ENCODE measurements at places on chromosomes 6 and 20.

- DNase-seq, result no peak
These were observed 252.6 kb upstream of the CITED2 start for GRCh38 chr6:139627091-139627490.

DNA sequence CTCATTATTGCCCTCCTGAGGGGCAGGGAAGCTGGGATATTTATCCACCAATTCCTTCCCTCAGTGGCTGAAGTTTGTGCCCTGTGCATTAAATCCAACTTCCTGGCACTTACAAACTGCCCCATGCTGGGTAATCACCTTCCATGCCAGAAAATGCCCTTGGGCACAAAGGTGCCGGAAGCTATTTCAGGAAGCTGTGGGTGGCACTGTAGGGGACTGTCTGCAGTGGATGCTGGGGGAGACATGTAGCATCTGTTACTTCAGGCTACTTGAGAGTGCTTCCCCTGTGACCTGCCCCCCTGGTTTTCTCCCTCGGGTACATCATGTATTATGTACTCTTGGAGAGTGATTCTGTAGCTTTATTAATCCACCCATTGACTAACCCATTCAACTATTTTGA, 24.7 kb upstream of the RALGAPA2 start:
- DNase-seq, result no peak

DNA sequence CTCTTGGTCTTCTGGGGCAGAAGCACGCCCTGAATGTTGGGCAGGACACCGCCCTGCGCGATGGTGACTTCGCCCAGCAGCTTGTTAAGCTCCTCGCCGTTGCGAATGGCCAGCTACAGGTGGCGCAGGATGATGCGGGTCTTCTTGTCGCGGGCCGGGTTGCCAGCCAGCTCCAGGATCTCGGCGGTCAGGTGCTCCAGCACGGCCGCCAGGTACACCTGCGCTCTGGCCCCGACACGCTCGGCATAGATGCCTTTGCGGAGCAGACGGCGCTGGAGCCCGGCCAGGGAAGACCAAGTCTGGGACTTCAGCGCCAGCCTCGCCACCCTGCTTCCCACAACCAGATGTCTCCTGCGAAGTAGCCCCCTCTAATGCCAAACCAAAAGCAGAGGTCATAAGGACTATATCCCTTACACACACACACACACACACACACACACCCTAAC, 8.0 kb upstream of the SLC17A3 start:
- no peak for DNase-seq

GRCh38 chr20:38162149-38162548, 2.9 kb downstream of the TGM2 start:
- DNase-seq, result no peak

DNA sequence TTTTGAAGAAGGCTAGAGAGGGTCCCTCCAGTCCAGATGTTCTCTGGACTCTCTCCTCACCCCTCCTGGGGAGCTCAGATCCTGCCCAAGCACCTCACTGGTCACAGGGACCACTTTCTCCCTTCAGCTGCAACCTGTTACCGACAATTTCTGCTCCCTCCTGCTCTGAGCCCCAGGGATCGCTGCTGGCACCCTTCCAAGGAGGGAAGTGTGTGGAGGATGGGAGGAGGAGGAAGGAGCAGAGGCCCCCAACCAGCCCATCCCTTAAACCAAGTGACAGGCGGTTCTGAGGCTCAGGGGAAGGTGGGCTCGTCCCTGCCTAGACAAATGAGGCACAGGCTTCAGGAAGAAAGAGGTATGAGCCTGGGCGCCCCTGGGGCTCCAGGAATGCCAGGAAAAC, 13.9 kb downstream of the PMEPA1 start:
- no peak for DNase-seq

DNA sequence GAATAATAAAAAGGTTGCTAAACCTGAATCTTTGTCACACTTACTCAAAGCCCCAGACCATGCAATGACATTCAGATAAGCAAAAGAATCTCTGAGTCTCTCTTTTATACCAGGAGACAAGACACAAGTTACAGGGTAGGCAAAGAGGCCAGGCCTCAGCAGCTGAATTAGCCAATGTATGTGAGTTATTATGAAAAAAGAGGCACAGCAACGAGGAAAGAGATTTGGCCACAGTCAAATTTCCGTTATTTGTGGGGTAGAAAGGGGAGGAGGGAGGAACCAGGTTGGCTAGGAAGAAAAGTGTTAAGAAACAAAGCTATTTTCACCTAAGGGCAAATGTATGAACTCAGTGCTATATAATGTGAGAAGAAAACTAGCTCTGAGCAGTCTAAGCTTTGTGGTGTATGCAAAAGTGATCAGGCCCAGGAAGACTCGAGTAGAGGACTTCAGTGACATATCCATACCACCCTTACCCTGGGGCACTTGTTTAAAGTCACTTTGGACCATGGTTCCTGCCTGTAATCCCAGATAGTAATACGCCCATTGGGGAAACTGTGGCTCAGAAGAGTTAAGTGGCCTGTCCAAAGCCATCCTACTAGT, 19.1 kb downstream of the IPCEF1 start:
- DNase-seq, result no peak

- no peak for DNase-seq
These were observed 889.1 kb upstream of the MAP3K7 start for GRCh38 chr6:91476000-91476399.

DNA sequence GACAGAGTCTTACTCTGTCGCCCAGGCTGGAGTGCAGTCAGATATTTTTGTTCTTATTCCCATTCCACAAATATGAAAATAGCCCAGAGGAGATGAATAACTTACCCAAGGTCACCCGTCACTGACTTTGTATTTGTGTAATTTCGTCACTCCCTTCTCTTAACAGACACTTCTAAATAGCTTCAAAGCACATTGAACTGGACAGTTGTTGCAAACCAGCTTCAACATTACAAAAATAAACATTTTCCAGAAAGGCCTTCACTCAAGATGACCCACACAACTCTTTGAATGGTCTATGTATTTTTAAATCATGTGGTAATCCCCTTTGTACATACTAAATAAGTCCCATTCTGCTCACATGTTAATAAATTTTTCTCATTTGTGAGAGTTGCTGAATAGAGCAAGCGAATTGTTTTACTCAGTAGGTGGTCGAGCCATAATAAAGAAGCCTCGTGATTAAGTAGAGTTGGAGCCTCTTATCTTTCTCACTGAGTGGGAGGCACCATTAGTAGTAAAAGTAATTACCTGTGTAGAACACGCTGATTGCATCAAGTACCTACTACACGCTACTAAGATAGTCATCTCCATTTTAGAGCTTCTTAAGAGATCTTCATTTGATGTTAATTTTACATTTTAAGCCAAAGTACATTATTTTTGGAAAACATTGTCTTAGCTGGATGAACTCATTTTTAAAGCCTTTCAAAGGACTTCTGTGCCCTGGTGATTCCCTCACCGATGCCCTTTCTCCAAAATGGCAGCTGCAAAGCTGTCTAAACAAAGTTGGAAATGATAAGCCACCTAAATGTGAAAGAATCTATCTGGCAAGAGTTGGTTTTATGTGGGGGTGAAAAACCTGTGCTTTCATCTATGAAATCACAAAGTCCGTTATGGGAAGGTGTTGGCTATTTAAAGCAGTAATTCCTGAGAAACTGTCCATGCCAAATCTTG, 110.0 kb downstream of the TSHZ2 start:
- DNase-seq, result no peak

- no peak for DNase-seq
These were observed 178.6 kb upstream of the EXOC2 start for GRCh38 chr6:871503-871902.

- no peak for DNase-seq
These were observed 71.7 kb upstream of the RIPPLY2 start for GRCh38 chr6:83781506-83781905.

GRCh38 chr6:5680095-5680494, 326.6 kb downstream of the NRN1 start:
- DNase-seq, result no peak

GRCh38 chr6:108120311-108120710, 45.5 kb upstream of the NR2E1 start:
- DNase-seq, result no peak

- DNase-seq, result no peak
These were observed 37.8 kb upstream of the CD93 start for GRCh38 chr20:23123886-23124285.

DNA sequence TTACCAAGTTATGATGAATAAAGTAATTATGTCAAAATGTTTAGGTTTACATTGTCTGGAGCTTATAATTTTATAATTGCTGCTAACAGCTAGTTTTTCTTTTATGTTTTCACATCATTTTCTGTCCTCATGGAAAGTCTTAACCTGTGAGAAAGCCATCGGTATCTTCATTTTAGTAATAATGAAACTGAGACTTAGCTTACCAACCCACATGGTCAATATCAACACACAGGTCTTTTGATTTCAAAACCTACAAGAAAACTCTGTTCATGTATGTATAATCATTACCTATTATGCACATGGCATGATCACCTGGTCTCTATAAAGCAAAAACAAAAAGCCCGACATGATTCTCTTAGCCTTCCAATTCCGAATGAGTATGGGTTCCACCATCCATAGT, 61.9 kb downstream of the KCNQ5 start:
- no peak for DNase-seq

DNA sequence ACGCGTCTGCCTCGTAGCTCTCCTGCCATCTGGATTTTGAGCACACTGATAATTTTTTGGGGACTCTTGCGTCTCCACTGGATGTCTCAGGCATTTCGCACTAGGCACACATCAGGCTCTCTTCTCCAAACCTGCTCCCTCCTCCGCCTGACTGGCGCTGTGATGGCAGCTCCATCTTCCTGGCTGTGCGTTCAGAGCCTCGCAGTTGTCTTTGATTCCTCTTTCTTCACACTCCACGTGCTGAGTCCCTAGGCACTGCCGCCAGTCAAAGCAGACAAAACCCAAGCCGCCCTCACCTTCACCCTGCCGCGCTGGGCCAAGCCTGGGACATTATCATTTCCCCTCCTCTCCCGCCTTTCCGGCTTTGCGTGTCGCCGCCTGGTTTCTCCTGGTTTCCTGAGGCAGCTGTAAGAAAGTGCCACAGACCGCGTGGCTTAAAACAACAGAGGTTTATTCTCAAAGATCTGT, 778 bp downstream of the PSMG4 start:
- no peak for DNase-seq

GRCh38 chr20:5627463-5628050, 122.6 kb upstream of the SHLD1 start:
- DNase-seq, result no peak

GRCh38 chr6:128024969-128025368, 124.1 kb upstream of the THEMIS start:
- no peak for DNase-seq

DNA sequence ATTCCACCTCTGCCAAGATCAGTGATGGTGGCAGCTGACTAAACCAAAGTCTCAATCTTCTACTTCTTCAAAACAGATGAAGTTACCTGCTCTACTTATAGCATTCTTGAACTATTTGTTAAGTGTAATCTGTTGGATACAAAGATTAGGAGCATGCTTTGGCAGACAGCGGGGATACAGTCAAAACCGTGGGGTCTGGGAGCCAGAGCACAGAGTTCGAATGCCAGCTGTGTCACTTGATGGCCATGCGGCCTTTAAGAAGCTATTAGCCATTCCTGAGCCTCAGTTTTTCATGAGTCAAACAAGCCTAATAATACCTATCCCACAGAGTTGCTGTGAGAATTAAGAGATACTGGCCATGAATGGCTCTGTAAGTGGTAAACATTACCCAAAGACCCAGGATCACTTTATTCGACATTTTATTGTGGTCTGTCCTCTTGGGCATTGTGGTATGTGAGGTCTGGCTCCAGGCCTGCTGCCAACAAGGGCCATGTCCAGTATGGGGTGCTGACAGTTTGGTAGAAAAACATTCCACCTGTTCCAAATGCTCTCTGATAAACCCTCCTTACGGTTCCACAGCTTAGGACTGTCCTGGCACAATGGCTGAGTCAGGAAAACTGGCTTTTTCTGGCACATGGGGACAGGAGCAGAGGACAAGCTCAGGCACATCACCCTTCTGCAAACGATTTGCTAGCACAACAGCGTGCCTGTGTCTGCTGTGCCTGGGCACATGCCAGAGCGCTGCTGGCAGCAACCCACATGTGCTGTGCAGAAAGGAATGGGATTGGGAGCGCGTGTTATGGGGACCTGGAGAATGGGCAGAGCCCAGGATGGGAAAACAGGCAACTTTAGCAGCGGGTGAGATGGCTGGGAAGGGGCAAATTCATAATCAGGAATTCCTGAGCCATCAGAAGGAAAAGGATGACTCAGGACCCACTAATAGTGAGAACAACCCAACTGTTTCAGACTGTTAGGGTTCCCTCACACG, 15.7 kb upstream of the FAM83C start:
- DNase-seq, result no peak
